NCI-H460 (cell line): ENCODE measurements at places on chromosomes 7 and 10. TPM values are rescaled to one million over a fixed set of nuclear protein-coding genes. Genes with fewer than 3 reads are reported as not detected.

The MXI1 gene
- total RNA-seq: 34.3 and 34.8 TPM in 2 replicates

The HOXA10 gene
- 9.8 and 11.9 TPM in 2 replicates for total RNA-seq

The ADIRF gene
- total RNA-seq: not detected in 2 replicates

The ZCCHC24 gene
- 3.2 and 3.7 TPM in 2 replicates for total RNA-seq

The CHN2 gene
- total RNA-seq: 3.3 and 3.6 TPM in 2 replicates

DNA sequence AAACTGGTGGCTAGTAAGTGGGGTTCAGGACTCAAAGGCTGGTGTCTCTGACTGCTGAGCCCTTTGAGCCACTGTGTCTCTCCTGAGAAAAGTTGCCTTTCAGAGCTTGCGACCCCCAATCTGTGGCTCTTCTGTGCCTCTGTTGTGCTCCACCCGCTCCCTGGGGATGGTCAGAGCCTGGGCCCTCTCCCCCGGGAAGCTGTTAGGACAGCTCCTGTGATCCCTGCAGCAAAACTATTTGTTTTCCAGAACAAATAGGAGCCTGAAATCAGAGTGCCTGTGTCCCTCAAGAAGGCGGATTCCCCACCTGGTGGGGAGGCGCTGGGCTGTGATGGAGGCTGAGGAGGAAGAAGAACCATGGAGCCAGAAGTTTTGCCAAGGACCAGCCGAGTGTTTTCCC, 56.4 kb upstream of the MXI1 start:
- no peak for DNase-seq

DNA sequence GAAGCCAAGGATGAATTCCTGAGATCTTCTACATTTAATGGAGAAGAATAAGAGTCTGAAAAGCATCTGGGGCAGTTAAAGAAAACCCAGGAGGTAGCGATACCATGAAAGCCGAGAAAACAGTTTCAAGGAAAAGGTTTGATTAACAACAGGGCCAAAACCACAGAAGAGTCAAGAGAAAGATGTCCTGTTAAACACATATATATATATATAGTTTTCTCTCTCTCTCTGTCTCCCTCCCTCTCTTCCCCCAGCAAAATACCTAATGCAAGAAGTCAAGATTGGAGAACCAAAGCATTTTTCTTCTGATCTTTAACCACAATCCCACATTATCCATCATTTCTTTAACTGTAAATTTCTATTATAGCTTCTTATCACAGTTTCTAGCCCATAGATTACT, 261.4 kb downstream of the SNX13 start:
- no peak for DNase-seq

- DNase-seq: no peak
Measured at GRCh38 chr7:15885678-15886077, 199.2 kb upstream of the MEOX2 start.

GRCh38 chr7:69839782-69840181, 241.5 kb downstream of the AUTS2 start:
- DNase-seq: no peak

- DNase-seq: no peak
Measured at GRCh38 chr10:35353805-35354204, 17.5 kb downstream of the CCNY start.

GRCh38 chr10:51875610-51876009, 176.2 kb upstream of the CSTF2T start:
- no peak for DNase-seq

DNA sequence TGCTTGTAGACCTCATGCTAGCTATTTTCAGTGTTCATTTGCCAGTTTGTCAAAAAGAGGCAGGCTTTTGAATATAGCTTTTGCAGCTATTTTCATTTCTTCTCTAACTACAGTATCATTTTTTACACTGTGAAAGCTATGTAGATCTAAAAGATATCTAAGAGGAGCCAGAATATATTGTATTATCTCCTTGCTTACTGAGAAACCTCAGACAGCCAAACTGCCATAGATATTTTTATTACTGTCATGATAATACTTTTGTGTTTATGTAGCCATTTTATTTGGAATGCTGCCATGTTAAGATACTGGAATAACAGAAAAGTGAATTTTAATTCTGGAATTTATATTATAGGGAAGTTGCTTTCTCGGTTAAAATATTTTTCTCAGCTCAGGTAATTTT, 37.2 kb downstream of the ANKIB1 start:
- no peak for DNase-seq

DNA sequence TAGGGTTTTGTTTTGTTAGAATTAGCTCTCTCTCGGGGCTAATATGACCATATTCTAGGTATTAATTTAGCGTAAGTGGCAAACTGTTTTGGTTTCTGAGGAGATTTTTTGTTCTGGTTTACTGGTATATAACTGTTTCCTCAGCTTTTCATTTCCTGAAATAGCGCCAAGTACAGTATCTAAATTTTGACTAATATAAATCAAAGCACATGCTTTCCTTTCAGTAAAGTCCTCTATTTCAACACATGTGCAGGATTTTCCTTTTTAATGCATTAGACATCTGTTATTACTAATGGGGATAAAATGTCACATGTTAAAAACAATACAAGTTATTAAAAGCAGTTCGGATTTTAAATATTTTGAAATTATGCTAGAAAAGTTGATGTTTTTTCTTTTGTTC, 11.3 kb downstream of the FERD3L start:
- no peak for DNase-seq

- no peak for DNase-seq
Measured at GRCh38 chr7:81676813-81677212, 93.0 kb downstream of the HGF start.
